8988T (cell line): ENCODE measurements at places on chromosomes 1 and 21.

DNA sequence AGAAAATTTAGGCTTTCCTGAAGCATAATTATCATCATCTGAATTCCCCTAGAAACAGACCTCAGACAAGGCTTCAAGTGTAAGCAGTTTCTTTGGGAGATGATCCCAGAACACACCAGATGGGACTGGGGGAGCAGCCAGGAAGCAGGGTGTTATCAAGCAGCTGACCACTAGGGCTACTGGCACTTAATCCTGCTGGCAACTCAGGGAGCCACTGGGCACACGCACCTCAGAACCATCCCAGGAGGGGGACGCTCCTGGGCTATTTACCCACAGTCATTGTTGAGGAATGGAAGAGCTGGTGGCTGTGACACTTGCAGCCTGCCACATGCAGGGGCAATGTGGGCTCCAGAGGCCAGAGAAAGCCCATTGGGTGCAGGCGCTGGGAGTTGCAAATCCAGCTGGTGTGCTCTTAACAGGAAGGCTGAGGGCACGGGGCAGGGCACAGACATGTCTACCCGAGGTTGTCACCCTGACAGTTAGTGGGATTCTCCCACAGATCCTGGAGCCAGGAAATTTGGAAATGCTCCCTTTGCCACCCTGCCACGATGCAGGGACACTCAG is 15.1 kb upstream of the IL22RA1 start:
- DNase-seq, result no peak

- DNase-seq, result no peak
These were observed 25.8 kb upstream of the VPS26C start for GRCh38 chr21:37292941-37293340.

DNA sequence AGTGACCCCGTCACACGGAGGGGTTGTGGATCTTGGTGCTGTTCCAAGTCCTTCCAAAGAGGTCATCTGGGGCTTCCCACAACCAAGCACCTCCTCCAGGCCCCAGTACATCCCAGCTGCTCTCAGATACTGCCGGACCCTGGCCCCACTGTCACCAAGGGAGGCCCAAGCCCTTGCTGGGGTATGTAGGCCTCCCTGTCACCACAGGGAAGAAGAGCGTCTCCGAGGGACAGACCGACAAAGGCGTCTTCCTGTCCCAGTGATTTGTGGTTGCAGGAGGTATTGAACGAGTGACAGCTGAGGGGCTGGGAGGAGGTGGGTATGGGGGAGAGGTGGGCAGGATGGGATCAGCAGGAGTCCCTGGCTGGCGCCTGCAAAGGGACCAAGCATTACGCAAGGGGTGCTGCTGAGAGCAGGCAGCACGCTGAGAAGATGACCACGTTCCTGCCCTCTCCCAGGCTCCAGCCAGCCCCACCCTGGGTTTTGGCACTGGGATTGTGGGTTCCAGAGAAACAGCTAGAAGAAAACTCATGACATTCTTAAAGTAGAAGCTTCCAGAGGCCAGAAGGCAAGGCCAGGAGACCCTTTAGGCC is 29.7 kb downstream of the LRP8 start:
- no peak for DNase-seq

DNA sequence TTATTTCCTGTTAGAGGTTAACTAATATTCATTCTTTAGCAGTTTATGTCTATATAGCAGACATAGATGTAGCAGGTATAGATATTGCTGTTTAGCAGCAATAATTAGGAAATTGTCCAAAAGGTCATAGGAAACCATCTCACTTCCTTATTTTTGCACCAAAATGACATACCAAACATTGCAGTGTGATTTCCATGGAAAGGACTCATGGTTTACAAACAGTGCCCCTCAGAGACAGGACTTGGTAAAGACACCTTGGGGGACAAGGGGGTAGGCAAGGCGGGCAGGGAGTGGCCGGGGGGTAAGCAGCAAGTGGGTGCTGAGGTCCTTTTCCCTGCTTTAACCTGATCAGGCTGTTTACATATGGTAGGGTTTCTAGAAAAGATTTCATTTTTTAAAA is 30.5 kb downstream of the BATF3 start:
- peak; percentile 54 for DNase-seq

GRCh38 chr1:53049574-53049967 is 12.4 kb upstream of the PODN start:
- no peak for DNase-seq

- DNase-seq, result peak; percentile 42
These were observed 65.5 kb downstream of the NID1 start for GRCh38 chr1:235999259-235999925.
